ENCODE measurements at places on chromosomes 6 and 20.

GRCh38 chr6:39476151-39476550 lies 153.6 kb upstream of the KCNK16 start:
- DNase-seq = no peak

DNA sequence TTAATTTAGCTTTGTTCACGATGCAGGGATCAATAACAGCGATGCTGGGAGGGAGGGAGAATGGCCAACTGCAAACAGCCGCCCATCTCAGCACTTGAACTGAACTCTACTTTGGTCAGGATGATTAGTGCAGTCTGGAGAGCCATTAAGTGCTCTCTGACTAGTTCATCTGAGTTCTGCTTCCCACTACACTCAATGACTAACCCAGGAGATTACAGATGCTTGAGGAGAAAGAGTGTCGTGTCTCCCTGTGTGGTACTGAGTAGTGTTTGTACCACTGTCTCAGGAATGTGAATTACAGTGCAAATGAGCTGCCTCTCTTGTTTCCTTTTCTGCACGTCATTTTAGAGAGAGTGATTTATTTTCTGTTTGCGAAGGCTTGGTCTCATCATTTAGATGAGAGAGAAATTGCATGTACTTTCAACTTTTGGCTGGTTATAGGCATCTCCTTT lies 23.5 kb downstream of the CARMIL1 start:
- DNase-seq = no peak

DNA sequence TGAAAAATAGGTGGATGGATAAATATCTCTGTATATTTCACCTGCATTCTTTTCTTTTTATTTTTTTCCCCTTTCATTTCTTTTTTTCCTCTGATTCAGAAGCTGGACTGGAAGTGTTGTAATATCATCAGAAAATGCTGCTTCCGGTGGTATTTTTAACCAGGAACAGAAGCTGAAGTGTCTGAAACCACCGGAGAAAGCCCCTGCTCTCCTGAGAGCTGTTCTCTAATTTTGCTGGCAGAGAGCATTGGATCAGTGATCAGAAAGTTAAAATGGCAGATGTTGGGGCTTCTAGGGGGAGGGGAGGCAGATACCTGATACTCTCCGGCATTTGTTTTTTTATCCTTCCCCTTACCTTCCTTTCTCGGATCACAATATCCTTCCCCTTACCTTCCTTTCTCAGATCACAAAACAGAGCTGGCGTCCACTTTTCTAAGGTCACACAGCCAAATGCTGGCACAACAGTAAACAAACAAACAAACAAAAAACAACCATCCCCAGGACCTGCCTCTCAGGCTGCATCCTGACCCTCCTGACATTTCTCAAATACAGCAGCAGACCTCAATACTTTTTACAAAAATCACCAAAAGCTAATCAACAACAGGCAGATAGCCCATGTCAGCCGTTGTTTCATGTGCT lies 143.2 kb upstream of the ZNF217 start:
- DNase-seq = peak; percentile 54

DNA sequence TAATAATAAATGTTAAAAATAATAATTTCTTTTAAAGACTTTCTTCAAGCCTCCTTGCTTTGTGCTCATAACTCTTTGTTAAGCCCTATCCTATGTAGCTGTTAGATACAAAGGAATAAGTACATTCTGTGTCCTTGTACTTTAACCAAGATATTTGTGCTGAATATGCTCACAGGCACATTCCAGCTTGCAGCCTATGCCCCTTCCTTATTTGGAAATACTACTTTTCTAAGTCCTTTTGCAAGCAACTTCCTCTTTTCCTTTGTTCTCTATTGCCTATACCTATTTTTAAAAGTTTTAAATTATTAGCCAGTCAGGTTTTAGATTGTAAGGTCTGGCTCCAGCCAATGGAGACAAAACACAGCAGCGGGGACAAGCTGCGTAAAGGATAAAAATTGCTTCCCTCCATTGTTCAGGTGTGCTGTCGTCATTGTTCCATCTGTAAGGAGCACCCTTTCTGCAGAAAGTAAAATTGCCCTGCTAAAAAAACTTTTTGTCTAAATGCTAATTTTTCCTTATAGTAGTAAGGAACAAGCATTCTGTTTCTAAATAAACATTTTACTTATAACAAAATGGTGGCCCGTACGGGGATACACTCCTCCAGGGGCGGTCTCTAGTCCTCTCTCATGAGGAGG lies 80.2 kb downstream of the SYTL3 start:
- no peak for DNase-seq

DNA sequence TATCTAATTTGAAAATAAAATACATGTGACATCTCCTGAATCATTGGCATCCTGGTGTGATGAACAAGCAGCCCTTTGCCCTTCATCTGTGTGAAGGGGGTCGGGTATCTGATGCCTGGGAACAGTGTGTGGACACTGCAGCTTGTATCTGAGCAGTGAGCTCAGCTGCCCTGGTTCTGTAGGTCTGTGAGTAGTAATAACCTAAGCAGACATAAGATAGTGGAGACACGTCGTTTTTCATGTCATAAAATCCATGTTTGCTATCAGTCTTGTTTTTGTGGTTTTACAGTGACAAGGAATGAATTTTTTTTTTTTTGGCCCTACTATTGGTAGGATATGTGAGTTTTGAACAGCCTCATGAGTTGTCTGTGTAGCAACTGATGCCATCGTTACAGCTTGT lies 133.0 kb downstream of the JARID2 start:
- DNase-seq = no peak

DNA sequence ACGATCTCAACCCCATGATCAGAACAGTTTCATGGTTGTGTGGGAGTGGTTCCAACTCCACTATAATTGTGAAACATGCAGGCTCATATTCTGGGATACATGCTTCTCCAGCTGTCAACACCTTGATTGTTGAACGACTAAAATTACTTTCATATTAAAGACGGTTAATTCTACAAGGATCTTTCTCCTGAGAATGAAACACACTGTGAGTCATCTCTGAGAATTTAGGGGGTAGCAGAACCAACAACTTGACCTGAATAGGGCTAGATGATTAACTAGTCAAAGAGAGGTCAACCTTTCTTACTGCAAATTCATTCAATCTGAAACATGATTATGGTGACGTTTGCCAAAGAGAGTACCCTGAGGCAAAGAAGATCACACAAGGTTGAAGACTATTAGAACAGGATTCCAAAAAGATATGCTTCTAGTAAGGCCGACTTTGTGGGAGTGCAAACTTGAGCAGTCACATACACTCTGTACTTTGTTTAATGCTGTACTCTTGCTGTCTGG lies 175.2 kb upstream of the CITED2 start:
- no peak for DNase-seq

GRCh38 chr20:34129518-34130162 lies 17.6 kb upstream of the EIF2S2 start:
- peak; percentile 86 for DNase-seq

GRCh38 chr6:165900970-165901369 lies 237.9 kb upstream of the PDE10A start:
- no peak for DNase-seq

DNA sequence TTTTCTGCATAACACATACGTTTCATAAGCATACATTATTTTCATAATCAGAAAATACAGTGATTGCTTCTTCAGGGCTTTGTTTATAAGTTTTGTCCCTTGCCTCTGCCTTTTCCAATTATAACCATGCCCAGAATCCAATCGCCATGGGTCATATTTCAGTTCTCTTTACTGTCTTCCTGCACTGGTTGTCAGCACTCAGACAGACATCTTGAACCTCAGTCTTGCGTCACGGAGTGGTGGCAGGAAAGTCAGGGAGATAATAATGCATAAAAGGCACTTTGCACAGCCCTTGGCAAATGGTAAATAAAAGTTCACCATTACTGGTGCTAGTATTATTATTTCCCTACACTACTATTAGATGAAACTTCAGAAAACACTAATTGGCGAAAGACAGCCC lies 7.2 kb downstream of the KIF16B start:
- no peak for DNase-seq

DNA sequence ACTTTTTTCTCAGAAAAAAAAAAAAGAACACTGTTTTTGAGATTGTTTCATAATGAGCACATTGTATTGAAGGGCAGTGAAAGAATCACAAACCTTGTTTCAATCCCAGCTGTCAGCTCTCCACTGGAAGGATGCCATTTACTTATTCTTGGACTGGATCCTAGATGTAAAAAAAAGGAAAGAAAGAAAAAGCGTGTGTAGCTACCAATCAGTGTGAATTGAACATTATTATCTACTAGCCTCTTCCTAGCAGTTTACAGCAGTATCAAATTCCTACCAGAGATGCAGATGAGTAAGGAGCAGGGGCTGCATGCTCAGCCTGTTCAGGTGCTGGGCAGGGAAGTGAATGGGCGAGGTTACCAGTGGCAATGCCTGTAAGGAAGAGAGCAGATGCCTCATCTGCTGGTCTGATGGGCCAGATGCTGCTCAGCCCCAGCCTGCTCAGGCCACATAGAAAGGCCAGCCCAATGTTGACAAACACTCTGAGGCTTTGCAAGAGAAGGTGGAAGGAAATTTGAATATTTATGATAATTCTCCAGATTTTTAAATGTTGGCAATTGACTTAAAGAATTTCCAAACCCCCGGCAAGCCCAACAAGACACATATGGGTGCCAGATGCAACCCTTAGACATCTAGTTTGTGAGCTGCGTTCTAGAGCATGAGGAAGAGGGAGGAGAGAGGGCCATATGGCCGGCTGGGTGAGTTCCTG lies 189.5 kb downstream of the IBTK start:
- DNase-seq = peak; percentile 76

DNA sequence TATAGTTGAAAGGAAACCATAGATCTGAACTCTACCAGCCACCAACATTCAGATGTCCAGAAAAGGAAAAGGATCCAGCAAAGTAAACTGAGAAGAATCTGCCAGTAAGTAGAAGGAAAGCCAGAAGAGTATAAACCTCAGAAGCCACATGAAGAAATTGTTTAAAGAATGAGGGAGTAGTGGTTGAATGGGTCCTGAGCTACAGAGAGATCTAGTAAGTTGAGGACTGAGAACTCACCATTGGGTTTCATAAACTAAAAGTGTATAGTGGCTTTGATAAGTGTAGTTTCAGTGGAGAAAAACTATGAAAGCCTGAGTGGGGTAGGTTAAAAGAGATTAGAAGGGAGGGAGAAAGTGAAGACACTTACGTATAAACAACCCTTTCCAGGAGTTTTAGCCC lies 32.0 kb upstream of the SUMO4 start:
- DNase-seq = no peak

DNA sequence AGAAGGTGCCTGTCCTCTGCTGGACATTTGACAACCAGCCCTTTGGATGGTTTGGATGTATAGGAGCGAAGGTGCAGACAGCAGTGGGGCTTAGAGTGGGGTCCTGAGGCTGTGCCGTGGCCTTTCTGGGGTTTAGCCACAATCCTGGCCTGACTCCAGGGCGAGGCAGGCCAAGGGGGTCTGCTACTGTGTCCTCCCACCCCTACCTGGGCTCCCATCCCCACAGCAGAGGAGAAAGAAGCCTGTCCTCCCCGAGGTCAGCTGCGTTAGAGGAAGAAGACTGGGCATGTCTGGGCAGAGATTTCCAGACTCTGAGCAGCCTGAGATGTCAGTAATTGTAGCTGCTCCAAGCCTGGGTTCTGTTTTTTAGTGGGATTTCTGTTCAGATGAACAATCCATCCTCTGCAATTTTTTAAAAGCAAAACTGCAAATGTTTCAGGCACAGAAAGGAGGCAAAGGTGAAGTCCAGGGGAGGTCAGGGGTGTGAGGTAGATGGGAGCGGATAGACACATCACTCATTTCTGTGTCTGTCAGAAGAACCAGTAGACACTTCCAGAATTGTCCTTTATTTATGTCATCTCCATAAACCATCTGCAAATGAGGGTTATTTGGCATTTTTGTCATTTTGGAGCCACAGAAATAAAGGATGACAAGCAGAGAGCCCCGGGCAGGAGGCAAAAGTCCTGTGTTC lies 1.3 kb upstream of the CDKN1A start:
- no peak for DNase-seq

DNA sequence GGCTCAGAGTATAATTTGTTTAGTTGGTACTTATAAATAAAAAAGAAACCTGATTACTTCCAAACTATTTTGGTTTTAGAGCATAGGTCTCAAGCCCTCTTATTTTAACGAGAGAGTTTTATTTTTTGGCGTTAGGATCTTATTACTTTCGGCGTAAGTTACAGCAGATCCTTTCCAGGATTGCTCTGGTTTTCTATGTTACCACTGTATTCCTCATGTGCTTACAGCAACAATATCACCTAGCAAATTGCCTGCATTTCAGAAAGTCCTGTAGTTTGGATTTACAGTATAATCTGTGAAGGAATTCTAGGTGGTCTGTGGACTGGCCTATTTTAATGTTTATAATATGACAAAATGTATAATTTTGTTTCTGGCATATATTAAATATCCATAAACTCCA lies 54.1 kb downstream of the TRMT11 start:
- DNase-seq = no peak

DNA sequence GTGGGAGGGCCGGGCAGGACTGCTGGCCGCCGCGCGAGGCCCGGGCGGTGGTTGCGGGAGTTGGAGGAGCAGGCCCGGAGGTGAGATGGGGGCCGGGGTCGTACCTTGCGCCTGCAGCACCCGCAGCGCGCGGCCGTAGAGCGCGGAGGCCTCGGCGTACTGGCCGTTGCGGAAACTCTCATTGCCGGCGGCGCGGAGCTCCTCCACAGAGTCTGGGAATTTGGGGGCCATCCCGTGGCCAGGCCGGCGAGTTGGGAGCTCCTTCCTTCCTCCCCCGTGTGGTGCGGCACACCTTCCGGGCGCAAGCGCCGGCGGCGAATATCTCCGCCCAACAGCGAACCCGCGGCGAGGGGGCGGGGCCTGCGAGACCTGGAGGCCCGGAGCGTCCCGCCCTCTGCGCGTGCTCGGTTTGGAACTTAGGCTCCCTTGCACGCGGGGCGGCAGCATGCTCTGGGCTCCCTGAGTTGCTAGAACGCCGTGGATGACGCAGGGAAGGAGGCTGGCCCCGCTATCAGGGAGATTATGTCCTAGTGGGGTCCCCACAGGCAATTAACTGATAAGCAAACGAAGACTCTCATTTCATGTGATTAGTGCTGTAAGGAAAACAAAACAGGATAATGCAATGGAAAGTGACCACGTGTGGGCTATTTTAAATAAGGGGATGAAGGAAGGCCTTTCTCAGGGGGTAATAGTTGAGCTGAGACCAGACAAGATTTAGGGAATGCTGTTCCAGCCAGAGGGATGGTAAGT lies at the start of gene TOMM34:
TOMM34 (minus strand) TSS at position 295 of the 750 bp plus-strand sequence; CDS start at position 231, 64 bp downstream.
- peak; percentile 97 for DNase-seq

GRCh38 chr6:13908955-13909381 lies 15.8 kb upstream of the RNF182 start:
- DNase-seq = peak; percentile 81

- DNase-seq = no peak
These were observed 222.5 kb downstream of the SYNDIG1 start for GRCh38 chr20:24691901-24692351.

- no peak for DNase-seq
These were observed 33.5 kb upstream of the VSTM2L start for GRCh38 chr20:37869334-37869861.

DNA sequence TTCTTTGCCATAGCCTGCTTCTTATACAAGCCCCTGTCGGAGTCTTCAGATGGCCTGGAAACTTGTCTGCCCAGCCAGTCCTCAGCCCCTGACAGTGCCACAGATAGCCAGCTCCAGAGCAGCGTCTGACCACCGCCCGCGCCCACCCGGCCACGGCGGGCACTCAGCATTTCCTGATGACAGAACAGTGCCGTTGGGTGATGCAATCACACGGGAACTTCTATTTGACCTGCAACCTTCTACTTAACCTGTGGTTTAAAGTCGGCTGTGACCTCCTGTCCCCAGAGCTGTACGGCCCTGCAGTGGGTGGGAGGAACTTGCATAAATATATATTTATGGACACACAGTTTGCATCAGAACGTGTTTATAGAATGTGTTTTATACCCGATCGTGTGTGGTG lies 29.5 kb downstream of the SLCO4A1 start:
- DNase-seq = no peak

Measured in tongue (tissue), 3 donors.